Dermis microvascular lymphatic vessel endothelial cell (primary cell): ENCODE measurements at places on chromosomes 7 and 10.

GRCh38 chr7:45457591-45457990 lies 116.6 kb upstream of the ADCY1 start:
- no peak for DNase-seq

DNA sequence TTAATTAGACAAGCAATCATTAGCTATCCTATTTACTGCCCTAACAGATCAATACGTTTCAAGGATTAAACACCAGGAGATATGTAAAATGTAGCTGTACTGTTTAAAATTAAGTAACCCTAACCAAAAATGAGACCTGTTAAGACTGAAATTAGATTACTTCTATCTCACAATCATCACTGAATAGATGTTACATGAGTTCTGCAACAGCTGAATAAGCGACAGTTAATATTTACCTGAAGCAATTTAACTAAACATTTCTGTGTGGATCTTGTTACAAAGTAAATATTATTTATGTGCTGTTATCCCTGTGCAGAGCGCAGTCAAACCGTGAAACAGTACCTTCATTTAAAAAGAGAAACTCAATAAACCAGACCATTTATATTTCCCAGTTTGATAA lies 122.5 kb downstream of the RELN start:
- no peak for DNase-seq

DNA sequence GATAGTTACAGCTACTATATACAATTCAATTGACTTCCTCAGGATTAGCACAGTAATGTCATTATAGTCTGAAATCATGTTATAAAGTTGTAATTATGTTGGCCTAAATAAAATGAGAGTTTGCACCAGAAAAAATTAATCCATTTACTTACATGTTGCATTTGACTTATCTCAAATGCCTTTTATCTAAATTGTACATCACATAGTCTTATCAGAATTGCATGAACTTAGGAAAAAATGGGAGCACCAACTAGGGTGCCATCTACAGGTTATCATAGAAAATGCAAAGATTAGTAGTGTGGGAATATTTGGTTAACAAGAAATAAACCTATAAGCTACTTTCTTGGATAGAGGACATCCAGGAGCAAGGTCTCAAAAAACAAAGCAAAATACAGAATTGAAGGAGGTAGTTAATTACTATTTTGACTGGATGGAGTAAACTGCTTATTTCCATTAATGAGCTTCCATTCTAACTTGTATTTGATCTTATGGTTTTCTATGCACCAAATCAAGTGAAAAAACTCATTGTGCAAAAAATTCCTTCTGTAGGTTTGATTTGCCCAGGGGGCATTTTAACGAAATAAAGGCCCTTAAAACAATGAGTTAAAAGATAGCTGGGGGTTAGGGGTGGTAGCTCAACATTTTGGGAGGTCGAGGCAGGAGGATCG lies 60.0 kb upstream of the ORC5 start:
- DNase-seq, result peak; percentile 41

DNA sequence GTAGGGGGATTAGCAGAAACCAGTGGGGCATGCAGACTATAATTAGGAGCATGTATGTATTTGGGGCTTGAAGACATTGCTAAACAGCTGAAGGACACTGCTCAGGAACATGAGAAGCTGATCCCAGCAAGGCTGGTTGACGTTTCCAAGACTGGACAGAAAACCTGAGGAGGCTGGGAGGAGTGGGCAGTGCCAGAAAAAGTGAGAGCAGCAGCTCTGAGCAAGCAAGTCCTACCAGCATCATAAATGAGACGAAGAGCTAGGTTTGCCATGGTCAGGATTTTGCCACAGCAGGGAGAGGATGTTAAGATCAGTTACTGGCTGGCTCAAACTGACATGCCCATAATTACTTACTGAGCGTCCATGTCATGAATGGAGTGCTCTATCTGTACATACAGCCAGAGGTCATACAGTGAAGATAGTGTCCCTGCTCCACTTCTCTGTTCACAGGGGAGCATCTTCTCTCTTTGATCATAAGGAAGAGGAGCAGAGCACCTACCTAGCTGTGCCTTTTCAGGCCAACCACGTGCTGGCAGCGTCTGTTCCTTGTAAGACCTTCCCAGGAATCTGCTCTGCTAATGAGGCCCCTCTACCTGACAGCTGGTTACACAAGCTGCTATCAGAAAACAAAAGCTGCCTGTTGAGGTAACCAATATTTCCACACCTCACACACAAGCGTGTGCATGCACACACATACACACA lies 44.7 kb downstream of the PDE1C start:
- DNase-seq, result no peak

DNA sequence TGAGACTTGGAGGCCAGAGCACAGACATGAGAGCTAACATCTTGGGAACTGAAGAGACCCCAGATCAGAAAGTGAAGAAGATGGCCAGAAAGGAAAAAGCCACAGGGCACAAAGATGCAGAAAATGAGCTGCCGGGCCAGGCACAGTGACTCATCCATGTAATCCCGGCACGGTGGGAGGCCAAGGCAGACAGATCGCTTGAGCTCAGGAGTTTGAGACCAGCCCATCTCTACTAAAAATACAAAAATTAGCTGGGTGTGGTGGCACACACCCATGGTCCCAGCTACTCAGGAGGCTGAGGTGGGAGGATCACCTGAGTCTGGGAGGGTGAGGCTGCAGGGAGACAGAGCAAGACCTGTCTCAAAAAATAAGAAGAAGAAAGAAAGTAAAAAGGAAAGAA lies 81.4 kb upstream of the MGMT start:
- DNase-seq, result no peak
